ENCODE measurements at places on chromosomes 5 and 9.

- DNase-seq = no peak
Measured at GRCh38 chr9:134388289-134388808, 62.1 kb downstream of the RXRA start.

GRCh38 chr9:38196714-38197113, 127.7 kb upstream of the SHB start:
- DNase-seq = no peak

- no peak for DNase-seq
Measured at GRCh38 chr9:19120877-19121276, 6.4 kb downstream of the PLIN2 start.

DNA sequence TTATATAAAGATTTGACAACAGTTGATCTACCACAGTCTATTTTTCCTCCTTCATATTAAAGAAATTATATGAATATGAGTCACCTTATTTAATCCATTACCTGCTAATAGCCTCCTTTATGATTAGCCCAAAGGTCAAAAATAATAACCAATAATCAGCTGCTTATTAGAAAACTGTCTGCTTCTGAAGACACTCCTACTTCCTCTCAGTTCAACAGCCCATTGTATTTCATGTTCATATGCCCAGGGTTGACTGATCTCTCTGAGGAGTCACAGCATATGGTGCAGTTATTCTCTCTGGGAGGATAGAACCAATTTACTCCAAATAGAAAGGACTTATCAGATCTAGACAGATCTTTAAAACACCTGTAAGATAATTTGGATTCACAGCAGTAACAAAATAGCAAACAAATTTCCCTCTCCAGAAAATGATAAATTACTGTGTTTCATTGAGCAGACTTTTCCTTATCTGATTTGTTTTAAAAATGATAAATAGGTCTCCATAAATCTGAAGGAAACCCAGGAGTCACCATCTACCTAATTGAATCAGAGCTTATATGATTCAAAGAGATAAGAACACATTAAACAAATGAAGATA, 180.4 kb upstream of the ITGA1 start:
- DNase-seq = no peak

DNA sequence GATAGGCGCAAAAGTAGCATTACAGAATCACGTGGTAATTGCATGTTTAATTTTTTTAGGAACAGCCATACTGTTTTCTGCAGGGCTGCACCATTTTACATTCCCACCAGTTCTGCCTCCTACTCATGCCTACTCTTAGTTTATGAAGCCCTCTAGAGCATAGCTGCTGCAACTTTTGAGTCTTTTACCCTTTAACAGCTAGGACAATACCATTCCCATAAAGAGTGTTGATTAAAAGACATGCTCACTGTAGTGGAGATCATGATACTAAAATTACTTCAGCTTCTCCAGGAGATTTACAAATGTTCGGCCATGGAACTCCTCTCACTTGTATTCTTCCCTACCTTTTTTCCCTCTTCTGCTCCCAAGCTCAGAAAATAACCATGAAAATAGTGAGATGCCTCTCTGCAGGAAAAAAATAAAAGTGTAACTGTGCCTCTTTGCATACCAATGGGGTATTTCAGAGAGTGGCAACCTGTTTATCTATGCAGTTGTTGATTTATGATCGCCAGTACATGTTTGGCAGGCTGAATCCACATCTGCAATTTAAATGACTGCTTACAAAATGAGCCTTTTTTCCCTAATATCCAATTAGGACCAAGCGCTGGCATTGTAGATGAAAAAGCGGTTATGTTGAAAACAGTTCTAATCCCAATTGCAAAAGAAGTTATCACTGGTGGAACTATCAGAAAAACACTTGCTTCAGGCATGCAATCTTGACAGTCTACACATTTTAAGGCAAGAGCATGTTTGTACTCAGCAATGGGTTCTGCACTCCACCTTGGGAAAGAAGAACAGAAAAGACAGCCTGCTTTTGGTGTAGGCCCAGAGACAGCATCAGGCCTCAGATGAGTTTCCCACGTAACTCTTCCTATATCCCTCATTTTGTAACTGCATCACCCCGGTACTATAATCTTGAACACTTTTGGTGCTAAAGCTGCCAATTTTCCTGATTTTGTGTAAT, 131.1 kb downstream of the ADAMTSL1 start:
- DNase-seq = no peak

GRCh38 chr5:151570058-151570457, 21.1 kb downstream of the FAT2 start:
- no peak for DNase-seq

- DNase-seq = no peak
Measured at GRCh38 chr5:93193431-93194347, 387.3 kb downstream of the NR2F1-AS1 start.

GRCh38 chr5:61878471-61878870, 427.5 kb upstream of the KIF2A start:
- no peak for DNase-seq

GRCh38 chr9:26462751-26463150, 429.9 kb downstream of the CAAP1 start:
- no peak for DNase-seq

GRCh38 chr5:135051399-135051798, 17.4 kb upstream of the PITX1 start:
- DNase-seq = no peak

All from A172 (cell line).